Activated CD8-positive, alpha-beta memory T cell treated with anti-CD3 and anti-CD28 coated beads, Interleukin-2, amount 10 ng/mL, durations not matched to agents 7 days and 5 days (primary cell): ENCODE measurements at places on chromosomes 11 and 22. TPM values are rescaled to one million over a fixed set of nuclear protein-coding genes. Genes with fewer than 3 reads are reported as not detected.

- H3K4me1 ChIP-seq = peaks cover 19% of the 10 kb centered on the region
- H3K4me3 ChIP-seq = no peak overlapping the region
- H3K36me3 ChIP-seq = peaks cover 82% of the 10 kb centered on the region
- no peak for DNase-seq
These were observed 49.0 kb downstream of the CD44 start for GRCh38 chr11:35187996-35188395.

- H3K4me3 ChIP-seq = no peak overlapping the region
- no peaks in the 10 kb centered on the region for H3K27me3 ChIP-seq
- peaks cover 44% of the 10 kb centered on the region for H3K36me3 ChIP-seq
- no peak overlapping the region for H3K27ac ChIP-seq
These were observed 17.0 kb downstream of the NCR3LG1 start for GRCh38 chr11:17368551-17368950.

THOC5 gene
- total RNA-seq = 62.9 TPM

GLYAT gene
- not detected for total RNA-seq

OR5AK2 gene
- total RNA-seq = not detected

- no peak for DNase-seq
- H3K4me3 ChIP-seq = no peak overlapping the region
- no peak overlapping the region for H3K27ac ChIP-seq
- no peaks in the 10 kb centered on the region for H3K4me1 ChIP-seq
- peaks cover 33% of the 10 kb centered on the region for H3K27me3 ChIP-seq
- H3K36me3 ChIP-seq = no peaks in the 10 kb centered on the region
These were observed 32.9 kb upstream of the SYT13 start for GRCh38 chr11:45319077-45319476.

DNA sequence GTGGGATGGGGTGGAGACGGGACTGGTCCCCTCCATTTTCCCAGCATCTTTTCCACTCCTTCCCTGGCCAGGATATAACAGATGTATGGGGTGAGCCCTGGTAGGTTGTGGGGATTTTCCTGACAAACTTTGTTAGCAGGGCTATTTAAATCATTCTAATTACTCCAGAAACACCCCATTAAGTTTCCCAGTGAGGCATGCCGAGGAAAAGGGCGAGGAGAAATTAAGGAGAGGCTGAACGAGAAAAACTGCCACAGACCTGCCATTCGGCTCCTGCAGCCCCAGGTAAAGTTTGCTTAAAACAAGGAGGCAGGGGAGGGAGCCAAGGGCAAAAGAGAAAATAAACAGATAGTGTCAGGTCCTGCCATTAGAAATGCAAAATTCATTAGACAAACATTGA is 428.2 kb downstream of the BUD13 start:
- H3K27ac ChIP-seq = no peak overlapping the region
- no peak for DNase-seq

- H3K27ac ChIP-seq = no peak overlapping the region
- H3K4me3 ChIP-seq = peak overlapping the region; percentile 48
- no peak for DNase-seq
- peaks cover 29% of the 10 kb centered on the region for H3K27me3 ChIP-seq
- no peaks in the 10 kb centered on the region for H3K36me3 ChIP-seq
- peaks cover 25% of the 10 kb centered on the region for H3K4me1 ChIP-seq
These were observed 587 bp downstream of the MYRF start for GRCh38 chr11:61752925-61753521.

DNA sequence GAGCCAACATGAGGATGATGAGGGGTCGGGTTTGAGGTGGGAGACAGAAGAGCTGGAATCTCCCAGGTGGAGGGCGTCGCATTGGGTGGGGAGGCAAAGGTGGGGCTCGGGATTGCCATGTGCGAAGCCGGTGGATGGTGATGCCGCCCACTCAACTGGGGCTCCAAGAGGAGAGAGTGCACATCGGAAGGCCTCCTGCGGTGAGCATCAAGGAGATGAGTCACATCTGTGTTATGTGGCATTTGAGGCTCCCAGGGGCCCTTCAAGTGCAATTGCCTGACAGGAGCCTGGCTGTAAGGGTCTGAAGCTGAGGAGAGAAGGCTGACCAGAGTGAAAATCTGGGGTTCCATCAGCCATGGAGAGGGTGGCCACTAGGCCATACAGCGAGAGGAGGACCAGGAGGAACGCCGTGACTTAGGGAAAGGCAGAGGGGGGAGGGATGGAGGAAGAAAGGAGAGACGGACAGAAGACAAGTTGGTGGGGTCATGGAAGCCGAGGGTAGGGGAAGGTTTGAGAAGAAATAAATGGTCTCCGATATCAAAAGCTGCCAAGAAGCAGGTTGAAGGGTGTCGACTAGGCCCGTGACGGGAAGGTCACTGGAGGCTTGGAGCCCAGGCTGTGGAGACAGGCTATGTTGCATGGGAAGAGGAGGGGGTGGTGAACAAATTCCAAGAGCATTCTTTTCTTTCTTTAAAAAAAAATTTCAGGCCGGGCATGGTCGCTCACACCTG is 21.3 kb downstream of the RASD2 start:
- no peak overlapping the region for H3K27ac ChIP-seq
- DNase-seq = peak; percentile 43
- peaks cover 12% of the 10 kb centered on the region for H3K4me1 ChIP-seq
- peaks cover 34% of the 10 kb centered on the region for H3K27me3 ChIP-seq

DNA sequence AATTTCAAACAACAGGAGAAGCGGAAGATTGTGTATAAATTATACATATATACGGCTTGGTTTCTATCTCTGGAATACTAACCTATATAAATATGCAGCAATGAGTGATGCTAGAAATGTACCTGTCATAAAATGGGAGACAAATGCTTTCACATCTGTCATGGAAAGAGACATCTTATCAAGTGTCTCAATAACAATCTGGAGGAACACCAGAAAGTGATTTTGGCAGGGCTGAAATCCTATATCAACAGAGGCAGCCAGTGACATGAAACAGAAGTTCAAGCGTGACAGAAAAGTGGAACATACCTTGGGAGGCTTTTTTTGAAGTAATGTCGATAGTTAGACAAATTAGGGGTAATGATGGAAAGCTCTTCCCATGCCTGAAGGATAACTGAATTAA is 834.6 kb downstream of the JRKL start:
- no peaks in the 10 kb centered on the region for H3K27me3 ChIP-seq
- H3K4me3 ChIP-seq = no peak overlapping the region
- no peaks in the 10 kb centered on the region for H3K36me3 ChIP-seq

DNA sequence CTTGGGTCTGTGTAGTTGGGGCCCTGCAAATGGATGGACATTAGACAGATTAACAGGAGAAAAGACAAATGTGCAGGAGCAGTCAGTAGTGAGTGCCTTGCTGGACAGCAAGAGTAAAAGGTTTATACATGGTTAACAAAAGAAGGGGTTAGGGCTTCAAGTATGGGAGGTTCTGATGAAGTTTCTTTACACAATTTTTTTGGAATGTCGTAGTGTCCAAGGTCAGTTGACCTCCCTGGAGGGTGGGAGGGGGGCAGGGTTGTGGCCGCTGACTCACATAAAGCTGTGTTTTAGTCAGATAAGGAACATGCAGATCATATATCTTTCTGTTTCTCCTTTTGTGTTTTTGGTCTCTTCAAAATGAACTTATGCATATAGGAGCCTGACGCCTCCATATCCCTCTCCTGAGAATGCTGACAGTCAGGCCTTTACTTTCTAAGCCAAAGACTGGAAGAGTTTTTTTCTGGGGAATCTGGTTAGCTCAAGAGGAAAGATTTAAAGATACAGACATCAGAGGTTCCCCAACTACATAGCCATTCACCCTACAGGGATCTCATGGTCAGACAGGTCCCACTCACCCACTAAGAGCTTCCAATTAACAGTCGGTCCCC is 134.3 kb downstream of the NECTIN1 start:
- no peak overlapping the region for H3K27ac ChIP-seq
- H3K27me3 ChIP-seq = peaks cover 23% of the 10 kb centered on the region
- no peaks in the 10 kb centered on the region for H3K36me3 ChIP-seq
- H3K4me3 ChIP-seq = no peak overlapping the region
